Activated naive CD4-positive, alpha-beta T cell treated with anti-CD3 and anti-CD28 coated beads, Interleukin-2, amount 10 ng/mL, durations not matched to agents 5 hours and 36 hours (primary cell): ENCODE measurements at places on chromosomes 2 and 18. TPM values are rescaled to one million over a fixed set of nuclear protein-coding genes. Genes with fewer than 3 reads are reported as not detected.

The HADHA gene
- total RNA-seq: 131 TPM

The SH3YL1 gene
- 30.8 TPM for total RNA-seq

The KIAA2012 gene
- not detected for total RNA-seq

The TUBA4B gene
- not detected for total RNA-seq

The PAX3 gene
- total RNA-seq: not detected

The MYOM1 gene
- total RNA-seq: 2.4 TPM
